Keratinocyte (primary cell): ENCODE measurements at places on chromosomes 4 and X.

GRCh38 chr4:185469580-185470154, 1.9 kb downstream of the CCDC110 start:
- no peak for DNase-seq

GRCh38 chrX:65017451-65017850, 41.2 kb upstream of the ZC4H2 start:
- no peak for DNase-seq

GRCh38 chrX:34917146-34917545, 25.4 kb upstream of the FAM47B start:
- DNase-seq, result no peak

GRCh38 chrX:53244610-53245009, 19.6 kb upstream of the KDM5C start:
- DNase-seq, result no peak

DNA sequence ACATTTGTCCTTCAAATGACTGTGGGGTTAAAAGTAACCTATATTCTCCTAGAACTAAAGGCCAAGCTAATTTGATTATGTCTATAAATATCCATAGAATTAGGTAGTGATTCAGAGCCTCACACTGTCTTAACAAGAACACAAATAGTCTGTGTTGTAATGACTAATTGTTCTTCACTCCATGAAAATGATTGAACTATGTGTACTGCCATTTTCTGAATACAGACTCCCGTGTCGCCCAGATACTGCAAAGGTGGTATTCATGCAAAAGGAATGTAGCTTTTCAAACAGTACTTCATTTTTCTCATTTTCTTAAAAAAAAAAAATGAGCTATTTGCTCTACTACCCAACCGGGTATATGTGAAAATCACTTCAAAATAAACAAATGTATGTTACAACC, 11.3 kb upstream of the PHKA2 start:
- peak; percentile 56 for DNase-seq

DNA sequence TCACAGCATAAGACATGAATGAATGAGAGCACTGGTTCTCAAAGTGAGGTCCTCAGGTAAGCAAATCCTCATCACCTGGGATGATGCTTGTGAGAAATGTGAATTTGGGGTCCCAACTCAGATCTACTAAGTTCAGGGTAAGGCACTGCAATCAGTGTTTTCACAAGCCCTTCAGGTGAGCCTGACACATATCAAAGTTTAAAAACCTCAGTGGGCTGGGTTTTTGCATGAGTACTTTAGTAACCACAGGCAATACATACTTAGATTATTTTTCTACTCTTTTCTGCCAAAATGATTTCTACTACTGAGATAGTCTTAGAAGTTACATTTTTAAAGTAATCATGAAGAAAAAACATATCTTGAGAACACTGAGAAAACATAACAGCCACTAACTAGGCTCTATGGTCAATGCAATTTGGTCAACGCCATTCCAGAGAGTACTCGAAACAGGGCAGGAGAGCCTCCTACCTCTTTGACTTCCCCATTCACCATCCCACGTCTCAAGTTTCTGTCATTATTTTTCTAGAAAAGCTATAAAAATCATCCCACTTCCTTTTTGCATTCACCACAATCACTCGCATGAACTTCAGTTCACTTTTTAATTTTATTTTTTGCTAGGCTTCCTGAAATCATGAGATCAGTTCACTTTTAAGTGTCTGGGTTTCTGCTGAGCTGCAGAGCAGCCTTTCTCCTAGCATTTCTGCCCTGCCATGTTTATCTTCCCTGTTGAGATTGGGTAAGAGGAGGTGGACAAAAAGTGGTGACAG, 73.8 kb downstream of the MFAP3L start:
- no peak for DNase-seq

DNA sequence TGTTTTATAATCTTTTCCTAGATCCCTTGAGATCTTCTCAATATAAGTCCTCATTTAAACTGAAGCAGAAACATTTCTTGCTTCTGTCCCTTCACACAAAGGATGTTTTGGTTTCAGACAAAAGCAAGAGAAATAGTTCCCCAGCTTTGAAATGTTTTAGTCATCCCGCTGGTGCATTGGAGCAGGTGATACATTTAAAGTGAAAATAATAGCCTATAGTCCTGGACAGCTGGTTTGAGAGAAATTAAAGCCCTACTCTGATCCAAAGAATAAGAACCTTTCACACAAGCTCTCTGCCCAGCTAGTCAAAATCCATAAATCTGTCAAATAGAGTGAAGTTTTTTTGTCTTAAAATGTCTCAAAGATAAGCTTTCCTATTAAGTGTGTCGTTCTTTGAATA, 79.4 kb downstream of the LUZP4 start:
- no peak for DNase-seq

GRCh38 chr4:147060151-147060931, 114.7 kb upstream of the TTC29 start:
- no peak for DNase-seq

- no peak for DNase-seq
These were observed 131.9 kb upstream of the GPRIN3 start for GRCh38 chr4:89439533-89439932.

- no peak for DNase-seq
These were observed 3.8 kb downstream of the NAT8L start for GRCh38 chr4:2062808-2063524.

GRCh38 chrX:40933706-40934425, 151.4 kb upstream of the USP9X start:
- DNase-seq, result no peak

- DNase-seq, result peak; percentile 38
These were observed 247.9 kb downstream of the PPP1R2C start for GRCh38 chrX:42530027-42530426.

GRCh38 chr4:128256539-128256938, 31.1 kb downstream of the PGRMC2 start:
- no peak for DNase-seq

- DNase-seq, result no peak
These were observed 236.1 kb upstream of the EDNRA start for GRCh38 chr4:147244786-147245185.

- no peak for DNase-seq
These were observed 40.2 kb upstream of the CRMP1 start for GRCh38 chr4:5933116-5933515.

DNA sequence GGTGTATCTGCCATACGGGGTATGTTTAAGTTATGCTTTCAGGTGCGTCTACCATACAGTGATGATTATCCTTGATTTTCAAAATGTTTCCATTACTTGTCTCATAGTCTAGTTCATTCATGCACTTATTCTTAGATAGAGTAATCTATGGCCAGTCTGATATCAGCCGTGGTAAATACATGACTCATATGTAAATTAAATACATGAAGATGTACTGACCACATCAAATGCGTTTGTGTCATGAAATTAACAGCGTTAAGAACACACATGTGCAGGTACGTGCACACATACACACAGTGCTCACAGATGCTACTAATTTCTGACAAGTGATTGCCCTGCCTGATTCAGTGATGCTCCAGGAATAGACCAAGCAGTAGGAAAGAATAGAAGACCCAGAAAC, 75.2 kb upstream of the EXOC1L start:
- no peak for DNase-seq

DNA sequence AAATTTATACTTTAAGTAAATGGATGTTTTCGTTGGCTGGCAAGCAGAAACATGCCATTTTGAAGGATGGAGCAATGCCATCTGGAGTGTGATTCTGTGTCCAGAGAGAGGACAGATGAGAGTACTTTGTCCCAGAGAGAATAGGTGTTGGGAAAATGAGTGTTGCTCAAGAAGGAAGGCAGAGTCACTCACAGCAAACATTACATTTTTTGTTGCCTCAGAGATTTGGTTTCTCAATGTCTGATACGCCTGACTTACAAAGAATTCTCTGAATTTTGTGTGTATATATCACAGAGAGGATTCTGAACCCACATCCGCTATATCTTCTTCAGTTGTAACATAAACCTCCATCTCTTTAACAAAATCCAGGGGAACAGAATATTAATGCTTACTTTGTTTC, 102.8 kb upstream of the PCDH18 start:
- no peak for DNase-seq

DNA sequence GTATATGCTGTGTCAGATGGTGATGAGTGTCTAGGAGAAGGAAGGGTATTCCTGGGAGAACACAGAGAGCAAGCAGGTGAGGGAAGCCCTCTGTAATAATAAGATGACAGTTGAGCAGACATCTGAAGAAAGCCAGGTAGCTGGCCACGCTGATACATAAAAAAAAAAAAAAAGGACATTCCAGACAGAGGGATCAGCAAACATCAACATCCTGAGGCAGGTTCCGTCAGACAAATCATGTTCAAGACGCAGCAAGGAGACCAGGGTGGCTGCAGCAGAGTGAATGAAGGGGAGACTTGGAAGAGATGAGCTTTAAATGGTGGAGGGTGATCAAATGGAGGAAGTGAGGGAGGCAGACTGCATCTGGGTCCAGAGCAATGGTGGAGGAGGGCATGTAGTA, 97.6 kb upstream of the ANXA3 start:
- DNase-seq, result no peak

- no peak for DNase-seq
These were observed 21.0 kb downstream of the COL4A6 start for GRCh38 chrX:108417257-108417656.

DNA sequence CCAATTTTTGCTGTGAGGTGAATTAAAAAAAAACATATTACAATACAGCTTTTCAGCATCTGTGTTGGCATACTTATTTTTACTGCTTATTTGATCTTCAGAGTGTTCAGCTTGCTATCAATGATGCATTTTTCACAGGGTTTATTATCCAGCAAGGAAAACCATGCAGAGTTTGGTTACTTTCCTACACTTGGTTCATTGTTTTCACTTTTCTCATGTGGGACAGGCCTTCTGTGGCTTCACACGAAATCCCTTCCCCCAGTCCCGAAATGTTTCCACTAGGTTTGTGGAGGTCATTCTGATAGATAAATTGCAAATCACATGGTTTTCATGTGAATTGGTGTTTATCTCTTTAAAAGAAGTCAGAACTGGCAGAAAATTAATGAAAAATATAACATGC, 205.8 kb downstream of the SPCS3 start:
- no peak for DNase-seq

GRCh38 chrX:42090395-42090794, 167.0 kb upstream of the CASK start:
- no peak for DNase-seq

DNA sequence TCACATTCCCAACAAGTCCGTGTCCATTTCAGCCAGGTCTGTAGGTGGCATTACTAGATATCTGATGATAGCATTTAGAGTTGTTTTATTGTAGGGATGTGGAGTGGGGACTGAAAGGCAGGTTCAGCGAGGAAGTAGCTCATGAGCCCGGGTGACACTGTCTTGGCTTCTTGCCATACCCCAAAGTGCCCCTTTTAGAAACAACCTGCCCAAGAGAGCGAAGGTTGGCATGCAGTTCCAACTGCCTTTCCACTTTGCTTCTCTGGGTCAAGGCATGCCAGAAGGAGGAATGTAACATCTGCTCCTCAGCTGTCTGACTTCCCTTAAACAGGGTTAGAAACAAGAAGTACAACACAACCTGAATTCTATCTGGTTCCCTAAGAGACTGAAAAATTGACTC, 9.0 kb downstream of the GRIA3 start:
- no peak for DNase-seq

DNA sequence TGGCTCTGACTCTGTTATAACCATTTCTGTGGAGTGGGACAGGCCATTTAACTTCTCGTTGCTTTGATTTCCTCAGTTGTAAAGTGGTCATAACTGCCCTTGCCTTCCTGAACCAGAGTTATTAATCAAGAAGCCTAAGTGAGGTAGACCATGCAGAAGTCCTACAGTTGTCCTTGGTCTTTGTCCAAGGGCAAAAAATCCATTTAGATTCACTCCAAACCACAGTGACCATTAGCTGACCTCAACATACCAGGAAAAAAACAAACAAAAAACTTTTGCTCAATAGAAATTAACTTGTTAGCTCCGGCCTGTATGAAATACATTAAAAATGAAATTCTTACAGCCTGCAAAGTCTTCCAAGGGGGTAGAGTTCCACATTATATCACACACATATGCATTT, 52.7 kb downstream of the TBC1D9 start:
- DNase-seq, result no peak

DNA sequence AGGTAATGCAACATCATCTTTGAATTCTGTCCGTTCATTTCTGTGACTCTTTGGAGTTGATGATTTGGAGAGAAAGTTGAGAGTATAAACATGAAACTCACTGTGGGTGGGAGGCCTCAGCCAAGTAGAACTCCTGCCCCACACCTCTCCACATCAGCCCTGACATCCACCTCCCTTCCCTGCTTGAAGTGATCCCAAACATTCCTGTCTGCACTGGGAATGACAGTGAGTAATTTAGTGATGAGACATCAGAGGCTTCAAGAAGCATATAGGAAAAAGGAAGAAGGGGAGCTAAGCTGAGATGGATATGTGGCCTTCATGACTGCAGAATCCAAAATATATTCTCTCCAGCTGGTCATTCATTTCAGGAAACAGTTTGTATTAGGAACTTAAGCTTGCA, 151.8 kb downstream of the SPATA18 start:
- no peak for DNase-seq

DNA sequence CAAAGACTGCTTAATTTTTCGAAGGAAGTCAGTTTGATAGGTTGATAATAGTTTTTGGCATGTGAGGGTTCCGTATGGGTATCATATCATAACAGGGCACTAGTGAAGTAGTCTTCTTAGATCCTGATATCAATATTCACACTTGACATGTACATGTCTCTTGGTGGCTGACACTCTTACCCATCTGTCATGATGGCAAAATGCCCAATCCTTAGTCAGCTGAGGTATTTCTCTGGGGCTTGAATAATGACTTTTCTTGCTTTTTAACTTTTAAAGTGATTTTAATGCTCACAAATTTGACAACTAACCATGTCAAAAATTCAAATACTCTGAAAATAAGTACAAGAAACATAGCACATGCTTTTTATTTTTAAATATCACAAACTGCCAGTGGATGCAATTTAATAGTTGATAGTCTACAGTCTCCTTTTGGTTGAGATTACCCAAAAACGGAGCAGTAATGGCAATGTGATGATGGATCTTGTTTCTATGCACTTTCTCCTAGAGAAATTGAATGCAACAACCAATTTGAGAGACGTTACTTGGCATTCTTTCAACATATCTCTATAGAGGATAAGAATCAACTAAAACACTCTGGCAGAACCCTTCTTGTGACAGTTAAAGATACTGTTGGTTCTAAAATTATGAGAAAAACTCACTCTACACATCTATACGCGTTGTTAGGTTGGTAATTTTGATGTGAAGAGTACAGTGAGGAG, 552.9 kb upstream of the PABPC4L start:
- no peak for DNase-seq

- no peak for DNase-seq
These were observed 27.3 kb upstream of the PHEX start for GRCh38 chrX:22004866-22005265.

- no peak for DNase-seq
These were observed 40.5 kb upstream of the RELL1 start for GRCh38 chr4:37726666-37727065.

GRCh38 chr4:62410371-62411003, 1210.4 kb downstream of the ADGRL3 start:
- DNase-seq, result no peak

DNA sequence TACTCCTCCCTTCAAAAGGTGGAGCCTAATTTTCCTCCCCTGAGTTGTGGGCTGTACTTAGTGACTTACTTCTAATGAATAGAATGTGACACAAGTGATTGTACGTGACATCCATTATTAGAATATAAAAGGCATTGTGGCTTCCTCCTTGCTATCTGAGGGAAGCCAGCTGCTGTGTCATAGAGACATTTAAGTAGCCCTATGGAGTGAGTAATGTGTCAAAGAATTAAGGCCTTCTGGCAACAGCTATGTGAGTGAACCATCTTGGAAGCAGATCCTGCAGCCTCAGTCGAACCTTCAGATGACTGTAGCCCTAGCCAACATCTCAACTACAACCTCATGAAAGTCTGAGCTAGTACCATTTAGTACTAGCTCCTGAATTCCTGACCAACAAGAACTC, 76.1 kb downstream of the BCOR start:
- DNase-seq, result no peak

GRCh38 chrX:132025041-132025440, 1.9 kb downstream of the STK26 start:
- DNase-seq, result no peak
